Activated CD8-positive, alpha-beta T cell treated with anti-CD3 and anti-CD28 coated beads for 36 hours (primary cell): ENCODE measurements at places on chromosomes 2 and 18. TPM values are rescaled to one million over a fixed set of nuclear protein-coding genes. Genes with fewer than 3 reads are reported as not detected.

The C2orf80 gene
- total RNA-seq, result not detected

The STAMBP gene
- 76.9 TPM for total RNA-seq

The PSTPIP2 gene
- total RNA-seq, result 17.8 TPM

The SLC4A3 gene
- total RNA-seq, result not detected

The VWA3B gene
- total RNA-seq, result not detected

The ABCB11 gene
- total RNA-seq, result not detected

The FAM124B gene
- not detected for total RNA-seq

The OXER1 gene
- 0.40 TPM for total RNA-seq

The CGREF1 gene
- total RNA-seq, result 3.7 TPM

The UGT1A4 gene
- not detected for total RNA-seq

The AQP12A gene
- total RNA-seq, result not detected

The GNLY gene
- 52.6 TPM for total RNA-seq

The SGPP2 gene
- total RNA-seq, result 2.8 TPM

The RFX8 gene
- not detected for total RNA-seq

The TMEM163 gene
- total RNA-seq, result not detected

The IL36RN gene
- not detected for total RNA-seq

The TMEM198 gene
- total RNA-seq, result 2.1 TPM

The MYOM1 gene
- total RNA-seq, result 1.3 TPM

The NEU4 gene
- total RNA-seq, result 0.38 TPM

The PRSS56 gene
- not detected for total RNA-seq

The HNMT gene
- total RNA-seq, result not detected

The LRRC30 gene
- not detected for total RNA-seq

The PLGLB2 gene
- total RNA-seq, result 0.32 TPM

The PROM2 gene
- 1.2 TPM for total RNA-seq

The TMEM37 gene
- not detected for total RNA-seq

The CELF4 gene
- not detected for total RNA-seq

The CNGA3 gene
- not detected for total RNA-seq

The SULT1C4 gene
- total RNA-seq, result not detected

The ZC3H6 gene
- 17.6 TPM for total RNA-seq

The CTNNA2 gene
- not detected for total RNA-seq

The ITGB6 gene
- total RNA-seq, result not detected

The LOXHD1 gene
- 0.45 TPM for total RNA-seq

The NOL4 gene
- total RNA-seq, result not detected

The CAPN13 gene
- not detected for total RNA-seq

The SLC11A1 gene
- 0.23 TPM for total RNA-seq

The GPR148 gene
- not detected for total RNA-seq

The PAX3 gene
- total RNA-seq, result not detected

The REG3G gene
- total RNA-seq, result not detected

The DLX2 gene
- not detected for total RNA-seq

The SLC35F6 gene
- total RNA-seq, result 4.2 TPM

The SCG2 gene
- not detected for total RNA-seq

The SLC9A4 gene
- total RNA-seq, result not detected

The ADGRF3 gene
- 5.7 TPM for total RNA-seq

The SLC40A1 gene
- total RNA-seq, result 1.2 TPM

The SLC5A7 gene
- total RNA-seq, result not detected
